Mammary microvascular endothelial cell (primary cell): ENCODE measurements at places on chromosomes 11 and 22. TPM values are rescaled to one million over a fixed set of nuclear protein-coding genes. Genes with fewer than 3 reads are reported as not detected.

Gene NPAS4
- not detected in 2 replicates for total RNA-seq

Gene C11orf86
- total RNA-seq = not detected in 2 replicates

Gene ADM2
- total RNA-seq = 0.64 and 0.87 TPM in 2 replicates

Gene APLNR
- total RNA-seq = 0.27 TPM in 1 of 2 replicates, not detected in the other

Gene SGSM1
- 0.05 TPM in 1 of 2 replicates, not detected in the other for total RNA-seq

Gene MRGPRX2
- not detected in 2 replicates for total RNA-seq

Gene TRPM5
- total RNA-seq = not detected in 2 replicates
